ENCODE measurements at places on chromosomes 2 and 18.

GRCh38 chr2:191927319-191927867 is 80.5 kb upstream of the CAVIN2 start:
- no peak for DNase-seq

GRCh38 chr2:233096006-233096405 is 35.9 kb downstream of the INPP5D start:
- DNase-seq, result no peak

- peak; percentile 25 for DNase-seq
Measured at GRCh38 chr2:162091325-162092007, 17.5 kb upstream of the DPP4 start.

- DNase-seq, result no peak
Measured at GRCh38 chr2:177598326-177599138, 206.0 kb downstream of the AGPS start.

- no peak for DNase-seq
Measured at GRCh38 chr2:24749069-24749691, 44.0 kb downstream of the PTRHD1 start.

DNA sequence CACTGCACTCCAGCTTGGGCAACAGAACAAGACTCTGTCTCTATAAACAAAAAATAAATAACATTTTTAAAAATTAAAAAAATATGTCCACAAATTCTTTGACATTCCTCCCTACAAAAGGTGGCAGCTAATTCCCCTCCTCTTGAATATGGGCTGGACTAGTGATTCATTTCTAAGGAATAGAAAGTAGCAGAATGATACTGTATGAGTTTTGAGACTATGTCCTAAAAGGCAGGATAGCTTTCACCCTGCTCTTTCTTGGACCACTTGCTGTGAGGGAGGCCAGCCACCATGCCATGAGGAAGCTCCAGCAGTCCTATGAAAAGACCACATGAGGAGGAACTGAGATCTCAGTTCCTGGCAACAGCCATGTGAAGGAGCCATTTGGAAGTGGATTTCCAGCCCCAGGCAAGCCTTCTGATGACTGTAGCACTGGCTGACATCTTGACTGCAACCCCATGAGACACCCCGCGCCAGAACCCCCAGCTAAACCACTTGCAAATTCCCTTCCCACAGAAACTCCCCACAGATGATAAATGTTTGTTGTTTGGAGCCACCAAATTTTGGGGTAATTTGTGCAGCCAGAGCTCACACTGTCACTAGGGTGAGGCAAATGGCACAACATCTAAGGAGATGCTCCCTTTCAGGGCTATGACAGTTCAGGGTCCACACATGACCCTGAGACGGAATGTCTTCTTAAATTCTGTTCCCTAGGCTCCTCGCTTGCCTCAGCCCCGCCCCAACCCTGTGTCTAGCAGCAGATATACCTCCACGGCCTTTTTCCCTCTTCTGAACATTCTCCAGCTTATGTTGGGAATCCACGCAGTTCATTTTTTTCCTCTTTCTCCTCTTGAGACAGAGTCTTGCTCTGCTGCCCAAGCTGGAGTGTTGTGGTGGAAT is 17.1 kb upstream of the ATOH8 start:
- no peak for DNase-seq

GRCh38 chr2:179376881-179377280 is 112.2 kb upstream of the SESTD1 start:
- no peak for DNase-seq

GRCh38 chr2:143901185-143901842 is 618.6 kb downstream of the ZEB2 start:
- DNase-seq, result no peak

GRCh38 chr2:74385396-74385795 is 5.3 kb upstream of the DCTN1 start:
- DNase-seq, result no peak

DNA sequence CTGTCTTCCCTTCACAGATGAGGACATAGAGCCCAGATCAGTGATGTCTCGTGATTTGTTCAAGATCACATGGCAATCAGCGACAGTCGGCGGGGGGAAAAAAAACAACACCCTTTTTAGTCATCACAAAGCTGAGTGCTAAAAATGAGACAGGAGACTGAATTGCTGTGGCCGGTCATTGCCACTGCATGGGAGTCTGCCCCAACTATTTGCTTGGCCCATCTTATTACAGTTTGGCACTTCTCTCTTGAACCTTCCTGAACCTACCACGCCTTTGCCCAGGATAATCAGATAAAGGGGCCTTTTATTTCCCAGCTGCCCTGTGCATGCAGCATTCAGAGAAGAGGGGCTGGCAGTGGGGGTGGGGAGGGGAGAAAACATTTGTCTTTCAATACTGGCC is 42.7 kb downstream of the SETBP1 start:
- DNase-seq, result no peak

GRCh38 chr2:73718421-73718820 is 18.7 kb downstream of the TPRKB start:
- no peak for DNase-seq

GRCh38 chr2:120238728-120239487 is 13.7 kb upstream of the RALB start:
- no peak for DNase-seq

DNA sequence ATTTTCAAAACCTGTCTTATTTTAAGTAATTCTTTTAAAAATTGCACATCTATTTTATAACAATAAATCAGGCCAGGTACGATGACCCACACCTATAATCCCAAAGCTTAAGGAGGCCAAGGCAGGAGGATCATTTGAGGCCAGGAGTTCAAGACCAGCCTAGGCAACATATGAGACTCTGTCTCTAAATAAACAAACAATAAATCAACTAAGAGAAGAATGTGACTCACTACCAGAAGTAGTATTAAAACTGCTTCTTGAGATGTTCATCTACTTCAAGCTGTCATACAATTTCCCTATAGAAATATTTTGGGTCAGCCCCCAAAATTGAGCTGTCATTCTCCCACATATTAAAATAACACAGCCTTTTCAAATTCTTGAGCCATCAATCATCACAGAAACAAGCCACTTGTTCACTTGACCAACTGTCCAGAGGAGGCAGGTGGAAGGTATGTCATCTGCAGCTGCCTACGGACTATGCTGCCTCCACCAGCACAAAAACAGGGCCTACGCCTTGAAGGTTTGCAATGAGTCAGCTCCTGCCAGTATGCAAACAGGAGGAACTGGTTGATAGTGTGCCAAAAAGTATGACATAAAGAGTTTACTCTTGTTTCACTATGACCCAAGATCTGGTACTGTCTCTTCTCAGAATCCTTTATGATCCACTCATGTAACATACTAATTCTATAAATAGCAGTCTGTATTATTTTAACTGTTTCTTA is 33.6 kb downstream of the KIDINS220 start:
- DNase-seq, result peak; percentile 1

GRCh38 chr2:238061315-238062202 is 758 bp downstream of the SCLY start:
- DNase-seq, result no peak

GRCh38 chr2:226333388-226333787 is 466.2 kb downstream of the IRS1 start:
- no peak for DNase-seq

DNA sequence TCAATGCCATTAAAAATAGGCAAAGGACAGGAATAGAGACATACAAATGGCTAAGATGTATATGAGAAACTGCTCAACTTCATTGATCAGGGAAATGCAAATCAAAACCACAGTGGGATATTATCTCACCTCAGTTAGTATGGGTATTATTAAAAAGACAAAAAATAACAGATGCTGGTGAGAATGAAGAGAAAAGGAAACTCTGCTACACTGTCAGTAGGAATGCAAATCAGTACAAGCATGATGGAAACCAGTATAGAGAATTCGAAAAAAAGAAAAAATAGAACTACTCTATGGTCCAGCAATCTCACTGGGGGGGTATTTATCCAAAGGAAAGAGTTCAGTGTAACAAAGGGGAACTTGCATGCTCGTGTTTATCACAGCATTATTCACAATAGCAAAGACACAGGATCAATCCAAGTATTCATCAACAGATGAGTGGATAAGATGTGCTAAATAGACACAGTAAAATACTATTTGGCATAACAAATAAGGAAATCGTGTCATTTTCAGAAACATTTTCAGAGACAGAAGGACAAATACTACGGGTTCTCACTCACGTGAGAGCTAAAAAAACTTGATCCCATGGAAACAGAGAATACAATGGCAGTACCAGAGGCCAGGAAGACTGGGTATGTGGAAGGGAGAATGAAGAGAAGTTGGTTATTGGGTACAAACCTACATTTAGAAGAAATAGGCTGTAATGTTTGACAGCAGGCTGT is 60.6 kb downstream of the CCDC74A start:
- DNase-seq, result no peak

- no peak for DNase-seq
Measured at GRCh38 chr2:205934443-205934842, 151.5 kb downstream of the INO80D start.

DNA sequence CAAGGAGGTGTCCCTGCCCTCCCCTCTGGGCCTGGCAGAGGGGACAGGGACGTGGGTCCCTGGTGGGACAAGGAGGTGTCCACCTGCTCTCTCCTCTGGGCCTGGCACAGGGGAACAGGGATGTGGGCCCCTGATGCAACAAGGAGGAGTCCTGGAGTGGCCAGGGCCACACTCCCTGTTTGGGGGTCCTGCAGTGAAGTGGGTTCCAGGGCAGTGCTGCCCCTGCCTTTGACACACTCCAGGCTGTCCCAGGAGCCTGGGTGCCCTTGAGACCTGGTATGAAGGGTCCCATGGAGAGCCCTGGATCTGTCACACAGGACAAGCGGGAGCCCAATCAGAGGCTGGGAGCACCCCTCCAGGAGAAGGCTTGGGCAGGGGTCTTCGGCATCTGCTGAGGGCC is 75.8 kb upstream of the GPC1 start:
- no peak for DNase-seq

- DNase-seq, result no peak
Measured at GRCh38 chr2:58686776-58687175, 445.7 kb upstream of the FANCL start.

DNA sequence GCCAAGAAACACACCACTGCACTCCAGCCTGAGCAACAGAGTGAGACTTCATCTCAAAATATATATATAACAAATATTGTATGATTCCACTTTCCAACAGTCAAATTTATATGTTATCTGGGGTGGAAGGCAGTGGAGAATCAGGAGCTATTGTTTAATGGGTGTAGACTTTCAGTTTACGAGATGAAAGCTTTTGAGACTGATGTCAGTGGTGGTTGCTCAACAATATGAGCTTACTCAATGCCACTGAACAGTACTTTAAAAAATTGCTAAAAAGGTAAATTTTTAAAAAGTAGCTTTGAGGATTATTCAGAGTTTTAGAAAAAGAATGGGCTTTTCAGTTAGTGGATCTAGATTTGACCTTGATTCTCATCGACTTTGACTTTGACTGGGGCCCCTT is 105.9 kb upstream of the ST6GAL2 start:
- DNase-seq, result no peak

DNA sequence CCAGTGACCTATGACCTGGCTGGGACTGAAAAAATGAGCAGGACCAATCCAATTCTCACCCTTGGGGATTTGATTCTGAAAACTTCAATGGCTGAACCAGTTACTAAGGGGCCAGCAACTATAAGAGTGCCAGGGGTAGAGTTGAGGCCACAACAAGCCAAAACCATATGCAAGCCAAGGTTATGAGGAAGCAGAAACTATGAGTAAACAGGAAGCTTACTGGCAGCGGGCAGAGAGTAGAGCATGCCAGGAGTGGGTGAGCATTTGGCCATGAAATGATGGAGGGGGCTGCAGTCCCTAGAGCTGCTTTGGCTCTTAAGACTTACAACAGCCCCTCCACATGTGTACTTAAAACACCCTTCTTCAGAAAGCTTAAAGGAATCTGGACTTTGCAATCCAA is 82.4 kb downstream of the RBMS1 start:
- peak; percentile 39 for DNase-seq

- no peak for DNase-seq
Measured at GRCh38 chr2:55827855-55828254, 95.7 kb downstream of the EFEMP1 start.

GRCh38 chr2:235601960-235602704 is 108.3 kb downstream of the AGAP1 start:
- no peak for DNase-seq

DNA sequence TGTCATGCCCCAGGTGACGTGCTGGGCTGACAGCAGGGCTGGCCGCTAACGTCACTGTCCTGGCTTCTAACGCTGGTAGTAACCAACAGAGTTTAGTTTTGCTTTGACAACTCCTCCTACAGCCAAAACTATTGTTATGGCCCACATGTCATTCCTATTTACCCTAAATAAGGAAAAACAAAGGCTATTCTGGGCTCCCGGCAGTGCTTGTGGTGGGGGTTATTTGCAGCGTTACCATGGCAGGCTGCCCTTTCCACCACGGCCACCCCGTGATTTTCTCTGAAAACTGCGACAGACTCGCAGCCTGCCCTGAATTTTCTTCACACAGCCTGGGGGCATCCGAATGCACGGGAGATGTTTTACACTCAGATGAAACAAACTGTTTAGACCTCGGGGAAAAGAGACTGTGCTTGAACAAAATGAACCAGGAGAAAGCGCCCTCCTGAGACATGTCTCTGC is 115.2 kb downstream of the FAM210A start:
- DNase-seq, result peak; percentile 19

GRCh38 chr2:32811696-32812095 is 135.1 kb upstream of the LTBP1 start:
- no peak for DNase-seq

GRCh38 chr2:122023059-122023864 is 267.8 kb downstream of the TSN start:
- no peak for DNase-seq

GRCh38 chr2:231334179-231334930 is 61.2 kb upstream of the B3GNT7 start:
- DNase-seq, result no peak

DNA sequence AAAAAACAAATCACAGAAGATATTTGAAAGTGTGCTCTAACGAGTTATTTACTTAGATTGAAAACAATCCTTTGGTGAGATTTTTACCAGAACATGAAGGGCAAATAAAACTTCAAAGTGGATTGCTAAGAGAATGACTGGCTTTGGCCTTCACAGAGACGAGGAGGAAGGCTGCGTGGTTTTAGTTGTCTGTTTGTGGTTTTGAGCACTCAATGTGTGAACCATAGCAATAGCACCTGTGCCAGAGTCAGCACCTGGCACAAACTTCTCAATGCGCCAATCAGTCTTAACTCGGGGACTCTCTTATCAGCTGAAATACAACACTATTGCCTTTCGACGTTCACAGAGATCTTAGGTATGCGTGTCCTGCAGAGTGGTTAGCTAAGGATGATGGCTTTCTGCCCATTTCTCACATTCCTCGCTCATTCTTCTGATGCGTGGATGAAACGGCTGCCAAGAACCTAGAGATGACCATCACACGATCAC is 70.0 kb downstream of the MBP start:
- DNase-seq, result peak; percentile 89

DNA sequence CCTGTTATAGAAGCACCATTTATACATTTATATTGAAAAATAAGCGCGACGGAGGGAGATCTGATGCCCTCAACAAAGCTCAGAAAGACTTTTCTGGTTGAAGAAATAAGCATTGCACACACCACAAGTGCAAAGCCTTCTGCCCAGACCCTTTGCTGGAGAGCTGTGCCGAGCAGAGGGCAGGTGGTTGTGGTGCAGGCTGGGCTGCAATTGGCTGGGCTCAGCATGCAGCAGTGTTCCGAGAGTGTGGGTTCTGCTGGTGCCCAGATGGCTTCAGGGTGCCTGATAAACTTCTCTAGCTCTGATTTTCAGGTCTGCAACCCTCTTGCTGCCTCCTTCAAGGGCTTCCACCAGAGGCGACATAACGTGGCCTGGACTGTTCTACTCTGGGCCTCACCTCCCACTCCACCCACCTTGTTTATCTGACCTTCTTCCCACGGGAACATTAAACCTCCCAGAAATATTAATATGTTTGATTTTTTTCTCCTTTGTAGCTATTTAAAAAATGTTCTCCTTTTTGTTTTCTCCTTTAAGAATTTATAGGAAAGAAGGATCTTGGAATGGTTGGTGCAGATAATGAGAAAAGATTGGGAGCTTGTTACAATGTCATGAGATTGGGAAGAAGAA is 113.6 kb upstream of the ITGA6 start:
- no peak for DNase-seq

Data from CD4-positive, alpha-beta T cell treated with Interleukin-15 for 4 hours (primary cell).